ENCODE measurements at places on chromosomes 4 and X.

DNA sequence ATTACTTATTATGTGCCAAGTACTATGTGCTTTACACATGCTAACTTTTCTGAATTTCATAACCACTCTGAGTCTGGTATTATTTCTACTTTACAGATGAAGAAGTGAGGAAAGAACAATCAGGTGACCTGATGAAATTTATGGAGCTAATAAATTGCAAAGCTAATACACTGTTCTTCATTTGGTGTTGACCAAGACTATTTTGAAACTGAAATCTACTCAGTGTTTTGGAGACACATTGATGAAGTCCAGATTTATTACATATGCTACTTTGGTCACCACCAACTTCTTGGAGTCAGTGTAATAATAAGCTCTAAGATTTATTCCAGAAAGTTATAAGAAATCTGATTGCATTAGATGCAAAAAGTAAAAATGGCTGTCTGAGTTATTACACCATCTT is 637.9 kb downstream of the FAT4 start:
- DNase-seq, result no peak

DNA sequence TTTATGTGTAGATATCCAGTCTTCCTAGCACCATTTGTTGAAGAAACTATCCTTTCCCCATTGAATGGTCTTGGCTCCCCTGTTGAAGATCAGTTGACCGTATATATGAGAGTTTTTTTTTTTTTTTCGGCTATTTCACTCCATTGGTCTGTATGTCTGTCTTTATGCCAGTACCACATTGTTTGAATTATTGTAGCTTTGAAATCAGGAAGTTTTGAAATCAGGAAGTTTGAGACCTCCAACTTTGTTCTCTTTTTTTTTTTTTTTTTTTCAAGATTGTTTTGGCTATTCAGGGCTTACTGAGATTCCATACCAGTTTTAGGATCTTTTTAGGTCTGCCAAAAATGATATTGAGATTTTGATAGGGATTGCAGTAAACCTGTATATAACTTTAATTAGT is 4.3 kb upstream of the SCD5 start:
- no peak for DNase-seq

DNA sequence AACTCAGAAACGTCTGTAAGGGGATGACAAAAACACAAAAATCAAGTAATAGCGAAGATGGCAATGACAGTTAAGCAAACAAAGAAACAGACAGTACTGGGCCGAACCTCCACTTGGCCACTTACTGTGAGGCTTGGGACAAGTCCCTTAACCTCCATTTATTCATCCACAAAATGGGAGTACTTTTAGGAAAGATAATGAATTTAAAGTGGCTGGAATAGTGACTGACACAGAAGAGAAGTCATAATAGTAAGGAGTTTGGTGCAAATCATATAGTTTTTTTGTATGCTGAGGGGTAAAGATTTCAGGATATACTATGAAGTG is 1.4 kb upstream of the TLR6 start:
- DNase-seq, result no peak

DNA sequence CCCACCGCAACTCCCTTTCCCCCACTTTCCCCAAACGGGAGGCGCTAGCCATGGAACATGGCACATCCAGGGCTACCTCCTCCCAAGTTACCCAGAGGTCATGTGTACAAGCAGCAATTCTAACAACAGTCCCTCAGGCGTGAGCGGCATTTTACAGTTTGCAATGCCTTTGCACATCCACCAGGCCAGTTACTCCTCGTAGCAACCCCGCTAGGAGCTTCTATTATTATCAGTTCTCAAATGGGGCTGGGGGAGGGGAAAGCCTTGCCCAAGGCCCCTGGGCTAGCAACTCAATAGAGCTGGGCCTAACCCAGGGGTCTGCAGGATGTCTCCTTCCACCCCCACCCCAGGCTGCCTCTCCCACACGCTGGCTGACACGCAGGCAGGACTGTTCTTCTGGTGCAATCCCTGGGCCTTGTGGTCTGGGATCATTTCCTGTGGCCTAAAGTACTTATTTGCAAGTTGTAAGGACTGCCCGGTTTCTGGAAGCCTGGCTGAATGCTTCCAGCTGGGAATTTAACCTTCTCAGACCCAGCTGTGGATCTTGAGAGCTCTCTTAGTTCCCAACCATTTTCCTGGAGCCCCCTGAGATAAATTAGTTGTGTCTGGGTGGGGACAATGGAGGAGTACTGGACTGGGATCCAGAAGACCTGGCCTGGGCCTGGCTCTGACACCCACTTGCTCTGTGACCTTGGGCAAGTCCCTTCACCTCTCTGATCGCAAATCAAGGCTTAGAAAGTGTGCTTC is 27.7 kb downstream of the PJA1 start:
- DNase-seq, result peak; percentile 45

DNA sequence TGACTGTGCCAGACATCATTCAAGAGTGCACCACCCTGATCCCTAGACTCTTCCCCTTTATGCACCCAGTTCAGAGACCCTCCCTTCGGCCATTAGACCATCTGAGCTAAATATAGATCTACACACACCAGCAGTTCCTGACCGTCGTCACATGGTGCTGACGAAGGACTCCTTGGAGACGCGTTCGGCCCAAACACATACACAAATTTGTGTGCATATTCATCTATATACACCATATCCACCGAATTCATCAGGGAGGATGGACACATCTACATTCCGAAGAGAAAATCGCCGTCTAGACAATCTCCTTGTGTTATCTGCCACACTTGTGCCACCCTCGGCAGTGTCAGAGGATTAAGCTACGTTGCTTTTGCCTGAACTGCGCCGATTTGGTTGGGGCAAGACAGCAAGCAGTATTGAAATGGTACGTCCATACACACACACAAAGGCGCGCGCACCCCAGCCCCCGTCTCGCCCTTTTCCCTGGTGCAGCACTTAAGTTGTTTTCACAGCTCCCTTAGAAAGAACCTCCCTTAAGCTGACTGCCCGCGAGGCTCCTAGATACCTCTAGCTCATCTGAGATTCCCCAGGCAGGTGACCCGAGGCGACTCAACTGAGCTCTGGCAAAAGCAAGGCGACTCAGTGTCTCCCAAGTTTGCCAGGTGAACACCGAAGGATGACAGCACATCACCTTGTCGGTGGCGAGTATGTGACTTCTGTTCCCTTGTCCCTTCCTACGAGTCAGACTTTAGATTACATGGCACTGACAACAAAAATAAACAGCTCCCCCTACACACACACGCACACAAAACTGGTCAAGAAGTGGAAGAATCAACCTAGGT is 1.0 kb downstream of the RASGEF1B start:
- peak; percentile 41 for DNase-seq
